Activated CD4-positive, CD25-positive, alpha-beta regulatory T cell treated with anti-CD3 and anti-CD28 coated beads, Interleukin-2, amount 50 U/mL, for 24 hours (primary cell): ENCODE measurements at places on chromosomes 1 and 21.

DNA sequence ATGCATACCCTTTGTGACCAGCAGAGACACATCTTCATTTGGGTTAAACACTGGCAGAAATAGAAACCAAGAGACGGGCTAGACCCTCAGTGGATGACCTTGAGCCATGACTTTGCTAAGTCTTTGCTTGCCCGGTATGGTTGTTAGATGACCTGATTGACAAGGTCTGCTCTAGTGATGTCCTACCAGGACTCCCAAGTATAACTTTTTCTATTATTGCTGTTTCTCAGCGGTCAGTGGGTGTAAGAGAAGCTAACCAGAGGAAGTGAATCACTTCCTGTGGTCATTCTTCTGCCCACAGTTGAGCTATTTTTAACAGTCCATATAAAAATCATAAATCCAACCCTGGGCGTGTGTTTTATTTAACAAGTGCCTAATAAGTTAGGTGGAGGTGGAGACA lies 126.2 kb upstream of the ETS2 start:
- no peak for ATAC-seq

GRCh38 chr1:36083635-36084496 lies at the start of gene TEKT2:
TSS of gene TEKT2 (plus strand) at chr1:36084094. CDS start at chr1:36084922, 828 bp downstream.
- ATAC-seq, result no peak

DNA sequence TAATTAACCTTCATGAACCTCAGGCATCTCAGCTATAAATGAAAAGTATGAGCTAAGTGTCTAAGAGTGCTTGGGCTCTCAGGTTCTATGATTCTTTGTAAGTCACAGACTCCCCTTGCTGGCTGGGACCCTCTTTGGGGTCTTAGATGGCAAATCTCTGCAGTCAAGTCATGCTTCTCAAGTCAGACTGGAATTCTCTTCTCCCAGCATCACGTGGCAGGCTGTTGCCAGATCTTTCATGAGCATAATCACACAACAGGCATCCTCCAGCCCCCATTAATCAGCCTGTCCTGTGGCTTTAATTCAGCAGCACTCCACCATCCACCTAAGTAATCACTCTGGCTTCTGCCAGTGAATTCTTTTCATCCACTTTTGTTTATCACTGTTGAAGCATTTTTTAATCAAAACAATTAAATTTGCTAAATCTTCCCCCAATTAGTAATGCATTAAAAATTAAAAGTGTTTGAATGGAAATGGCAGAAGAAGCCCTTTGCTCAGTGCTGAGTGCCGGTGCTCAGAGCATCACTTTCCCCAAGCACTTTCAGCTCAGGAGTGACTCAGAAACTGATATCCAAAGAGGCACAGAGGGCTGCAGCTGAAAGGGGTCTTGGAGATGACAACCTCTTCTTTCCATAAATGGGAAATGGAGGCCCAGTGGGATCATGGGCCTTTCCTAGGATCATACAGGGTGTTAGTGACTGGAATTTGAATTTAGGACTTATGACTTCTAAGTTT lies 50.2 kb downstream of the C8A start:
- ATAC-seq, result no peak

DNA sequence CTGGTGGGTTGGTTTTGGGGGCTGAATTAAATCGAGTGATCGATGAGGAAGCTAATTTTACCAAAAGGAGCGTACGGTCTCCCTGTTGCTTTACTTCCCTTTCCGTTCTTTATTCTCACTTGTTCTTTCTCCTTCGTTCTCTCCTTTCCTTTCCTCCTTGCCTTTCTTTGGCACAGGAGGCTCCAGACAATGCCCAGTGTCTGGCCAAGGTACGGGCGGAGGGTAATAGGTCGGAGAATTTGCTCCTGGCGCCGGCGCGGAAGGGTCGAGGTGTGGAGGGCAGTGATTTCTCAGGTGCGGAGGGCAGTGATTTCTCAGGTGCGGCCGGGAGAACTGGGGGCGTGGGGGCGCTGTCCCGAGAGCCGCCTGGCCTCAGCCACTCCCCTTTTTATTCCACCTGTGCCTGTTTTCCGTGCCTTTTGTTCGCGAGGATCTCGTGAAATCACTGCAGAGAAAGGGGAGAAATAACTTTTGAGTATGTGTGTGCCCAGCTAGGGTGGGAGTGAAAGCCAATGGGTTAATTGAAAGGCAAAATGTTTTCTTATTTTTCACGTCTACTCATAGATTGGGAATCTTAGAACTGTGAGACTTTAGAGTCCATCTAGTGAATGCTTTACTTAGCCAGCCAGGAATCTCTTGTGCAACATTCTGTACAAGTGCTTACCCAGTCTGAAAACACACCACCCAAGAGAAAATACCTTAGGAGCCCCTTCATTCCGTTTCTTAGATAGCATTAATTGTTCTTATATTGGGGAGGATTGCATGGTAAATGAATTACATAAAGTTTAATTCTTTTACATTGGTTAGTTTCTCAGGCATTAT lies 1.3 kb downstream of the FNBP1L start:
- ATAC-seq, result no peak

GRCh38 chr1:93997756-93998155 lies 88.5 kb upstream of the GCLM start:
- ATAC-seq, result no peak

- no peak for ATAC-seq
These were observed 148.5 kb downstream of the LMX1A start for GRCh38 chr1:165207853-165208515.

DNA sequence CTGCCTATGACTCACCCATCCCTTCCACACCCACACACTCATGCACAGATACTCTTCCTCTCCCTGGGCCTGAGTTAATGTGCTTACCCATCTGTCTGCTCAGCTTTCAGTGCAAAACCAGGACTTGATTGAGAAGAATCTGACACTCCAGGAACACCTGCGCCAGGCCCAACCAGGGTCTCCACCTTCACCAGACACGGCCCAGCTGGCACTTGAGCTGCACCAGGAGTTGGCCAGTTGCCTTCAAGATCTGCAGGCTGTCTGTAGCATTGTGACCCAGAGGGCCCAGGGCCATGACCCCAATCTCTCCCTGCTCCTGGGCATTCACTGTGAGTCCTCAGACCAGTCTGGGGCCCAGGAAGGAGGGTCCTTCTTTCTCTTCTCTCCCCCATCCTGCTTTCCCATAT lies 3.5 kb upstream of the SH3BGRL3 start:
- ATAC-seq, result no peak

- ATAC-seq, result no peak
These were observed 19.2 kb downstream of the COL18A1 start for GRCh38 chr21:45423968-45424853.

- peak; percentile 30 for ATAC-seq
These were observed 12.9 kb upstream of the DISC1 start for GRCh38 chr1:231613419-231614349.

- ATAC-seq, result no peak
These were observed 20.8 kb downstream of the TFF3 start for GRCh38 chr21:42294273-42294880.

DNA sequence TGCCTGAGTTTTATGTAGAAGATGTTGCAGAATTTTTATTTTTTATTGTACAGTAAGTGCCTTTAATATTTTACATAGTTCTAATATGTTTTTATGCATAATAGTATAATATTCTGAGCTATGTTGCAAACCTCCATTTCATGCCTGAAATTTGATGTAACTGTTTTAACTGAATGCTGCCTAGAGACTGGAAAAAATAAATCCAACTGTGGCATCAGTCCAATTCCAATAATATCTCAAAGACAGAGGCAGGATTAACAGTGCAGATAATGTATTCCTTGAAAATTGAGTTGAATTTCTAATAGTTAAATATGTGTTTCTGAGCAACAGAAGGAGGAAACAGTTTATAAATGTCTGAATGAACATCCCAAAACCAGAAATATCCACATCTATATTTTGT lies 61.1 kb upstream of the KIF1B start:
- no peak for ATAC-seq

DNA sequence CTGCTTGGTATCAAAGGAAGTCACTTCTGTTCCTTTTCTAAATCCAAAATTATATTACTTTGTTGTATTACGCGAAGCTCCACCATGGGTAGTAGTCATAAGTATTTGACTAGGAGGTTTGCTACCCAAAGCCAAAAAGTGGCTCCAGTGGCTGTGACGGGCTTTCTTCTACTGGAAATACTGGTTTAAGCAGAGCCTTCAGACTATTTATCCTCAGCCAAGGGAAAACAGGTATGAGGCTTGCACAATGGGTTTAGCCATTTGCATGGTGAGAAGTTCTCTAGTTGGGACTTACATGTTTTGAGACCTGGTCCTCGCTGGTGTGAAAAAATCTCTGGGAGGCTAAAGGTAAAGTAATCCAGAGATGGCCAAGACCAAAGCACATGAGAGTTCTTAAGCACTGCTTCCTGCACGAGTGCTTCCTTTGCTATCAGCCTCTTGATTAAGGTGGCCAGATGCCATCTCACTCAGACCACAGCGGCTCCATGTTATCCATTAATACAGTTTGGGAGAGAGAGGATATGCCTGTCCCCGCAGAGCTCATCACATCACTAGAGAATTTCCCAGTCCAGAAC lies 121.2 kb downstream of the PIK3R3 start:
- no peak for ATAC-seq

DNA sequence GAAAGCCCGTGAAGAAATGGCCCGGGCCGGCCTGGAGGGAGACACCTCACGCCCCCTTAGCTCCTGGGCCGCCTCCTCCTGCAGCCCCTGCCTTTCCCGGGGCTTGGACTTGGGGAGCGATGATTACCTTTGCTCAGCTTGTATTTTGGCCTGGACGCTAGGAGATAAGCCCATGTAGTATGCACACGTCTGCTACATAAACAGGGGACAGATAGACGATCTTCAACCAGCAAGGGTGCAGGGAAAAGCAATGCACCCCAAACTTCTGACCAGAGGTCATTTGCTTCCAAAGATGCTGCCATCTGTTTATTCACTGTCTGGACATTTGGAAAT lies 936 bp downstream of the TP73 start:
- ATAC-seq, result no peak

GRCh38 chr1:19054216-19054615 lies 97.7 kb upstream of the IFFO2 start:
- ATAC-seq, result no peak

DNA sequence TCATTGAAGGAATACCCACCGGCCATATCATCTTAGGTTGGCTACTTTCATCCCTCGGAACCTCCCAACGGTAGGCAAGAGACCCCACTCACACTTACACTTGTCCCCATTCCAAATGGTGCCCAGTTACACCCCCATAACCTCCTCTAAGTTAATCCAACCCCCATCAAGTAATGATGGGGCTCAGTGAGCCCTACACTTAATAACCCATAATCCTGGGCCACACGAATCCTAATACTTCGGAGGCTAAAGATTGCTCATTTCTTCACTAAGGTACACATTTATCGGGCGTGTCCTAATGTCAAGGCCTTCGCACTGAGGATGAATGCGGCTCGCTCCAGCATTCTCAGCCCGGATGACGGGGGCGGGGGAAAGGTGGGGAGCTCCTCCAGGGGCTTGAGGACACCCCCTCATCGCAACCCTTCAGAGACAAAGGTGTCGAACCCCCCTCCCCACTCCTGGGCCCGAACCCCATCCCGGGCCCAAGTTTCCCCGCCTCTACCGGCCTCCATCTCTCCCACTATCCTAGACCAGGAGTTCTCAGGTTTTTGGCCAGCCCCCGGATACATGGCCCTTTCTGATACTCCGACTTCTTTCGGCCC lies 435 bp downstream of the ILF2 start:
- ATAC-seq, result no peak

GRCh38 chr1:182227864-182228547 lies 163.6 kb downstream of the GLUL start:
- ATAC-seq, result no peak

GRCh38 chr1:178232949-178233348 lies 139.0 kb downstream of the RASAL2 start:
- no peak for ATAC-seq

DNA sequence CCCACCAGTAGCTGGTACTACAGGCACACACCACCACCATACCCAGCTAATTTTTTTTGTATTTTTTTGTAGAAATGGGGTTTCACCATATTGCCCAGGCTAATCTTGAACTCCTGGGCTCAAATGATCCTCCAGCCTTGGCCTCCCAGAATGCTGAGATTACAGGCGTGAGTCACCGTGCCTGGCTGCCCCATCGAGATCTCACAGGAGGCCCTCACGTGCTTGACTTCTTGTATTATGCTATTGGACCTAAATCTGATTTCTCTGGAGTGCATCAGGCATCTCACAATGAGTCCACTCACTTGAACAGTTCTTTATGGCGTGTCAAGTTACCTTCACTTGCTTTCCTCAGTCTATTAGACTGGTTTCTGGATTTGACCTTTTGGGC lies 9.3 kb upstream of the RSRP1 start:
- ATAC-seq, result no peak

DNA sequence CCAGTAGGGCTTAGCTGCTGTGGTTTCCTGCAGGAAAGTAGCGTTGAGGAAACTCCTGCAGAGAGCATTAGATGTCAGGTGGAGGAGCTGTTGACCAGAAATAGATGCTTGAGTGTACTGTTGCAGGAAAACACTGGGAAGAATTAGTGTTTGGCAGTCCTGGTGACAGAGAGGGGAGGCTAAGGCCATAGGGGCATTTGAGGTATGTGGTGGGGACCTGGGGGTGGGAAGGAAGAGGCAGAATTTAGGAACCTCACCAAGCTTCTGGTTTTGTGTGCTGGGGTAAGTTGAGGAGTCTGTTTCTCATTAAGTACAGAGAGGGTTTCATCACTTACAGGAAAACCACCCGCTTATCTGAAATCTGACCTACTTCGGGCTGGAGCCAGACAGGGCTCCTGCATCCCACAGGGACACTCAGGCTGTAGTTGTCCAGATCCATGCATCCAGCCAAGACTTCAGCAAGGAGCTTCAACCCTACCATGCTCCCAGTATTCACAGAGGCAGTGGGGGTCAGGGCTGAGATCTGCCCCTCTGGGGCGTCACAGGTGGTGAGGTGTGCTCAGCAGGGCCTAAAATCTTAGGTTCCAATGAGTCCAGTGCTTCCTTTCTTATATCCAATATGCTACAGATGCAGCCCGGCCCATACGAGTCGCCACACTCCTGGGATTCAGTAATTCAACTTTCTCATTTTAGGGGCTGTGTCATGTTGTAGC lies 15.1 kb downstream of the SH2D2A start:
- ATAC-seq, result no peak

GRCh38 chr1:52726265-52727113 lies at the start of gene ZYG11B:
TSS of gene ZYG11B (plus strand) at chr1:52726453. CDS start at chr1:52726654, 201 bp downstream.
- peak; percentile 92 for ATAC-seq

DNA sequence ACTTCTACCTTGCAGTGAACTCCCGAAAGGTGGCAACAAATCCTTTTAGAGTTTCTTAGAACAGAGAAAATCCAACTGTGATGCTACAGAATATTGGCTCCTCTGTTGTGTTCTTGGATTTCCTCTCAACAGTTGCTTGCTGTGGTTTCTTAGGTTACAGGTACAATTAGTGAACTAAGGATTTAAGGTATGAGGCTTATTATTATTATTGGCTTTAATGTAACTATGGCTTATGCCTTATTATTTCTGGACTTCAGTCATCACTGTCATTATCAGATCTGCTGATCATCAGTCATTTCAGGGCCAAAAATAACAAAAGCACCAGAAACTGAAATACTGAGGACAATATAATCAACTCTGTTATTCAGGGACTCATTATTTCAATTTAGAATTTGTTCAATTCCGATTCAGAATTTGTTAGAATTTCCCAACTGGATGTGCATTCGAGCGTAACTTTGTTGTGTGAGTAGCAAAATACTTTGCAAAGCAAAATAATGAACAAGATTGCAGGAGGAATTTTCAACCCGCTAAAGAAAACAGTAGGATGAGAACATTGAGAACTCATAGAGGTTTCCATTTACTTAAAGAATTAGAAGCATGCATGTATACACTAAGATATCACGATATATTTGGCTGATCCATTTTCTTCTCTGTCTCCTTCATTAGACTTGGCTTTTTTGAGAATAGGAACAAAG lies 65.5 kb upstream of the AK4 start:
- ATAC-seq, result no peak

- ATAC-seq, result no peak
These were observed 61.3 kb downstream of the TESK2 start for GRCh38 chr1:45429561-45430159.

- ATAC-seq, result no peak
These were observed 5.8 kb downstream of the C21orf58 start for GRCh38 chr21:46317710-46318463.
